Smooth muscle cell of bladder (primary cell): ENCODE measurements at places on chromosomes 5 and 9. TPM values are rescaled to one million over a fixed set of nuclear protein-coding genes. Genes with fewer than 3 reads are reported as not detected.

The CDKN2A gene
- 9.5 and 10.1 TPM in 2 replicates for total RNA-seq

The PDE6A gene
- under 0.01 TPM in 1 of 2 replicates, not detected in the other for total RNA-seq

The NR4A3 gene
- total RNA-seq = 0.55 and 1.00 TPM in 2 replicates

The CCDC171 gene
- total RNA-seq = 1.7 and 2.3 TPM in 2 replicates

The SLC36A3 gene
- total RNA-seq = not detected in 2 replicates

The TMED9 gene
- total RNA-seq = 192 and 233 TPM in 2 replicates

The ZFP37 gene
- 2.3 and 2.4 TPM in 2 replicates for total RNA-seq

The LCN9 gene
- not detected in 2 replicates for total RNA-seq
